ENCODE measurements at places on chromosomes 16 and 17.

GRCh38 chr17:36532435-36532975 lies 2.2 kb downstream of the MYO19 start:
- no peak for DNase-seq

DNA sequence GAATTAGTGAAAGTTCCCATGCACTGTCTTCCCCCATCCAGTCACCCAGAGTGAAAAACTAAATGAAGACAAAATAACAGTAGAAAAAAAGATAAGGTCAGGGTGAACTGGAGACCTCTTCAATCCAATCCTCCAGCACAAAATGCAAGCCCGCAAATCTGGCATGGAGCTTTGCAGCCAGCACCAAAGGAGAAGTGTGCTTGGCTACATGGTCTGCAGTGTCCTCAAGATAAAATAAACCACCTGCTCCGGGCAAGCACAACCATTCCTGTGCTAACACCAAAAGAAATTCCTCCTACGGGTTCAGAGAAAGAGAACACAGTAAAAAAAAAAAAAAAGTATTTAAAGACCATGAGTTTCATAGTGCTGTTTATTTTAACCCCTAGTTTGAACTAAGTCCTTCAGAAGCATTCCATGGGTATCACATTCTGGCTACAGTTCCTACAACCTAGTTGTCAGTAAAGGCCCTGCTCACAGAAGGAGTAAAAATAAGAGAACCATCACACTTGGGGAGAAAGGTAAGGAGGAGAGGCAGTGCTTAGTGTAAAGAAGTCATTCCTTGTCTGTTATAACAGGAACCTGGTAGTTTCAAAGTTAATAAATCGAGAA lies 109.1 kb downstream of the GAS7 start:
- DNase-seq, result no peak

- no peak for DNase-seq
Observed at GRCh38 chr16:82341146-82341669, 171.2 kb upstream of the MPHOSPH6 start.

- no peak for DNase-seq
Observed at GRCh38 chr16:49474741-49475140, 101.1 kb downstream of the C16orf78 start.

DNA sequence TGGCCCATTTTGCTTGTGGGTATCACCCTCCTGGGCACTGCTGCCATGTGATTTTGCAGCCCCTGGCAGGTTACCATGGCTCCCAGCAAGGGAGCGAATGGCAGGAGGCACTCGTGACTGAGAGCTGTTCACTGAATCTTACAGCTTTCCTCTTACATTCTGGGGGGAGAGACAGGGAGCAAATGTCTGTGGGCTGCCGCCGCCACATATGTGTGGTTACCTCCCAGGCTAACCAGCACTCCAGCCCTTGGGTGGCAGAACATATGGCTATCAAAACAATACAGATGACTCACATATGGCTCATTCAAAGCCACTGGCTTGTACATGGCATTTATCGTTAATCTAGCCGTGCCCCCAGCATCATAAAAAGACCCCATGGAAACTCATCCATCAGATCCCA lies 19.8 kb downstream of the GTF3C1 start:
- no peak for DNase-seq

DNA sequence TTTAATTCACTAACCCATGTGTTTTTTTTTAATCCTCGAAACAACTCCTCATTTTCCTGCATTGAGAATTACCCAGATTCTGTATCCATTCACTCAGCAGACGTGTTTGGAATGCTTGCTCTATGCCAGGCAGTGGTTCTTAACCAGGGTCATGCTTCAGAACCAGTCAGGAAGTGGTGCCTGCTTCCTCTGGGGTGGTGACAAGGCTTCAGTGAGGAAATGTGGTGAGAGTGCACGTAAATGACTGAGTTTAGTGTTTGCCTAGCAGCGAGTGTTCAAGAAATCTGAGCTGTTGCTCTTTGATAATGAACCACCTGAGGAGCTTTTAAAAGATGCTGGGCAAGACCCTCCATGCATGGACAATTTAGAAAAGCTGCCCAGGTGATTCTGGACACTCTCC lies 9.9 kb downstream of the ZFP90 start:
- DNase-seq, result no peak

- DNase-seq, result no peak
Observed at GRCh38 chr17:76556765-76557367, 17.0 kb downstream of the PRCD start.

DNA sequence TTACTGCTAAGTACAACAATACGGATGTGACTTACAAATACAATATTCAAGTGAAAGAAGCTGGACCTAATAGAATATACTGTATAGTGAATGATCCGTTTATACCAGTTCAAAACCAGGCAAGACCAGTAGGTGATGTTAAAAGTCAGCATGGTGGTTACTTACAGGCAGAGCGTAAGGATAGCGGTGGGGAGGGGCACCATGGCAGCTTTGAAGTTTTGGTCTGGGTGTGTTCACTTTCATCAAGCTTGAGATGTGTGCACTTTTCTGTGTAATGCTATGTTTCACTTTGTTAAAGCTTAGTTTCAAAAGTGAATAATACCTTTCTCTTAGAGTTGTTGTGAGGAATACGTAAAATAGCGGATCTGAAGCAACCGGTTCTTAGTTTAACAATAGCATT lies 16.5 kb upstream of the SLC35G3 start:
- DNase-seq, result no peak

DNA sequence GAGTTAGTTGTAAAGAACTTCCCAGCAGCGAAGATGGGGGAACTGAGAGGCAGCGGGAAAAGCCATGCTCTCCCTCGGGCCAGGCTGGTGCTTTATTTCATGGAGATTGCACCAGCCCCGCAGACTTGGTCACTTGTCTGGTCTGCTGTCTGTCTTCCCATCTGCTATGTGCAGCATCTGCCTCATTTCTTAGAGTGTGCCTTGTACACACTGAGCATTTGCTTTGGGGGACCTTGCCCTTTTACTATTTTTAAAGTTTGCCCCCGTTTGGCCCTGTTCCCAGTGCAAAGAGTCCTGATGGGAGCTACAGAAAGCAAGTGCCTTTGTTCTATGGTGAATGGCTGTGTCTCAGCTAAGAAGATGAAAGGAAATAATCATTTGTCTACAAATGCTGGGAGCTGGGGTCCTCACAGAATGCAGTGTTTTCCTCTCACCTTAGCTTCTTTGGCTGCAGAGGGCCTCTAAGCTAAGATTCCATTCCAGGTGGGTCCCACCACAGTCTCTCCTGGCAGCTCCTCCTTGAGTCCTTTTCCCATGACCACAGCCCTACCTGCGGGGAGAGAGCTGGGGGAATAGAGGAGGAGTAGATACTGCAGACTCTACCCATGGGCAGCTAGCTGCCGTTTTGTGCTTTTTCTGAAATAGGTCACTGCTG lies 25.1 kb upstream of the CNOT1 start:
- no peak for DNase-seq
